Osteoblast (primary cell): ENCODE measurements at places on chromosomes 4 and X.
A peak's percentile ranks its signal among the peaks of the same experiment; 100 is the strongest.

GRCh38 chrX:123882391-123882790 is 22.5 kb downstream of the XIAP start:
- DNase-seq: no peak

GRCh38 chr4:87589531-87589930 is 18.8 kb upstream of the DSPP start:
- DNase-seq: peak; percentile 35

- no peak for DNase-seq
These were observed 97.1 kb downstream of the ENOX2 start for GRCh38 chrX:130805903-130806302.

GRCh38 chrX:45847961-45848360 is 647.3 kb upstream of the DIPK2B start:
- DNase-seq: no peak

DNA sequence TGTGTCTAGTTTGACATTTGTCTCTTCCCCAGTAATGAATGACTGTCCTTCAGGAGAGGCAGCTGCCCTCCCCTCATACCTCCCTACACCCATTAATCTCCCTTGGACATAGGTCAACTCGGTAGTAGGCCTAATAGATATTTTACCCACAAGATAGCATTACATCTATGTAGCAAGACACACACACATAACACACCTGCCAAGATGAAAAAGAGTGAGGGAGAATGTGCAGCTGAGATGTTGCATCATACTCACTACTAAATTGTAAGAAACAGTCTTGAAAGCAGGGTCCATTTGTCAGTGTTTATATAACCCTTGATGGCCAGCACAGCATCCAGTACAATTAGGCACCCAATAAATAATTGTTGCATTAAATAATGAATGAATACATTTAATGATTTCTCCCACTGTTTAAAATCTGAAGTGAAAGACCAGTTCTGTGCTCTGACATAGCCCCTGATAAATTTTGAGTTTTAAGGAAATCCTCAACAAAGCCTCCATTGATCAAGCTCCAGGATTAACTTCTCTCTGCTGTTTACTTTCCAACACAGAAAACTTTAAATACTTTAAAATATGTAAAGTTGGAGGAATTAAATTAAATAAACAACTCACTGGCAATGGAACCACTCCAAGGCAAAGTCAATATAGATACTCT is 440.8 kb upstream of the RASGEF1B start:
- no peak for DNase-seq

DNA sequence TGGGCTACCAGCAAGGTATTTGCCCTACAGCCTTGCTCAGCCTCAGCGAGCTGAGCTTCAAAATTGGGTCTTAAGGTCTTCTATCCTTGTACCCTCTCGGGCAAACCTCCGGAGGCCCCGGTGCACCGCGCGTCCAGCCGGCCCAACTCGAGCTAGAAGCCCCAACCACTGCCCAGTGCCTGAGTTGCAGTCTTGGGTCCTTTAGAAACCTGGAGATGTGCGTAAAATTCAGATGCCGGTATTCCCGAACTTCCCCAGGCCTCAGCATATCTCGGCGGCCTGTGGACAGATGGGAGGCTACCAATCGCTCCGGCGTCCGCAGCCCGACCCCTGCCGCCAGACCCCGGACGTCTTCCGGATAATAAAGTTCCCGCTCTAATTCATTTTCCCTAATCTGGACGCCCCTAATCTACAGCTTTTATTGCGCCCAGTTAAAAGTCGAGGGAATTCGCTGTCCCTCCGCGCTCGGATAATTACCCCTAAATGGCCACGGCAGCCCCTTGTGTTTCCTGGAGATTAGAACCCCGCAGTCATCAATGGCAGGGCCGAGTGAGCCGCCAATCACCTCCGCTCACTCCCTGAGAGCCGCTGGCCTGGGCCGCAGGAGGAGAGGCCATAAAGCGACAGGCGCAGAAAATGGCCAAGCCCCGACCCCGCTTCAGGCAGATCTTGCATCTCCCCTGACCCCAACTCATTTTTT is 1.5 kb upstream of the MSX1 start:
- DNase-seq: no peak
